Hippocampal formation (tissue), 2 donors: ENCODE measurements at places on chromosomes 6 and 20.

DNA sequence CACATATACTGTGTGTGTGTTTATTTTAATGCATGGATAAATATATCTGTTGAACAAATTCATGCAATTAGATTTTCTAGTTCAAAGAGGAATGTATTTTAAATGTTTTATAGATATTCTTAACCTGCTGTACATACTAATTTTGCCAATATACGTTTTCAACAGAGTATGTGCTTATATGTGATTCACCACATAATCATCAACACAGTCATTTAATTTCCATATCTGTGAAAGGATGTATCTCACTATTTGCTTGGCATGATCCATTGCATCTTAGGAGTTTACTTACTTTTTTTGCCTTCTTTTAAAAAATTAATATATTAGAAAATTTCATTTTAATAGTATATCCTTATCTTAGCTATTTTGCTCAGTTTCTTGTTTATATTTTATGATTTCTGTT is 902.3 kb upstream of the CITED2 start:
- DNase-seq = no peak

- no peak for DNase-seq
Observed at GRCh38 chr6:105570416-105570815, 167.5 kb upstream of the PREP start.

DNA sequence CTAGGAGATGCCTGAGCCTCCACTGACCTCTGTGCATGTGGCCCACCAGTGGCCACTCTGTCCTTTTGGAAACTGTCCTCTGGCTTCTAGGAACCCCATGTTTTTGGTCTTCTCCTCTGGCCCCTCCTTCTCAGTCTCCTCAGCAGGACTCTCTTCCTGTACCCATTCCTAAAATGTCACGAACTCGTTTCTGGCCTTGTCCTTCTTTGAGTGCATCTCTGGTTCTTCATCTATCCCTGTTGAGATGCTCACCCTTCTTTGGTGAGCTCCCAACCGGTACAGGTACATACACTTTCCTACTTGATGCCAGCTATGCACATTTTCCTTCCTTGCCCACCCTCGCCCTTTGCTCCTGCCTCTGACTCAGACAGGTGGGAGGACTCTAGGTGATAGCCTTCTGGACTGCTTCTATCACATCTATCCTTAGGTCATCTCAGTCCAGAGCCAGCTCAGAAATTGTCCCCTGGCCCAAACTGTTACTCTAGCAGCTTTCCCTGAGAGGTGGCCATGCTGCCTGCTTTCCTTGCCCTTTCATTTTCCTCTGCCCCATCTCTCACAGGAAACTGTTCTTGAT is 14.8 kb upstream of the NNAT start:
- no peak for DNase-seq

- DNase-seq = peak; percentile 86
Observed at GRCh38 chr20:45407783-45408645, at the start of gene DBNDD2. Gene DBNDD2 (plus strand): TSS chr20:45408289. CDS start chr20:45408468, 179 bp downstream.

GRCh38 chr20:24275946-24276705 is 193.3 kb upstream of the SYNDIG1 start:
- DNase-seq = no peak

DNA sequence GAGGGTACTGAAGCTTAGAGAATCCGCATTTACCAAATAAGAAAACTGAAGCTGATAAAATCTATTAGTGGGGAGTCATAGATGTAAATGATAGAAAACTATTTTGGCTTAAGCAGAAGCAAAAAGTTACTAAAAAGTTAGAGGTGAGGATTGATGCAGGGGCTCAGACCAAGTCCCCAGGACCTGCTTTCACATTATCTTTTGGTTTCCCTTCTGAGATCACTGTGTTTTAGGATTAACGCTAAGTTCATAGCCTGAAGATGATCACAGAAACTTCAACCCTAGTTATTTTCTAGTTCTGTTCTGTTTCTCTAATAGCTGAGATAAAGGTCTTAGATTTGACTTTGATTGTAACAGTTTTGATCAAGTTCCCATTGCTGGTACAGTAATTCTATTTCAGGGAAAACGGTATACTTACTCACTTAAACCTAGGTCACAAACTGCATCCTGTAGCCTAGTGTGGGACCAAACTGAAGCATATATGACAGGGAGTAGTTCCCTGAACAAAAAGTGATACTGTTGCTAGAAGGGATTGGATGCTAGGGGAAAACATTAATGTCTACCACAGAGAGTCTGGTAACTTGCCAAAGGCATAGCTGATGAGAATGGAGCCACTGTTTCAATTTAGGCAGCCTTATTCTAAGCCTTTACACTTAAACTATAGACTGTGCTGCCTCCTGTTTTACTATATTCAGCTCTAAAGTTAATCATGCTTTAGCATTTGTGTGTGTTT is 13.1 kb downstream of the CYB5R4 start:
- DNase-seq = peak; percentile 68

DNA sequence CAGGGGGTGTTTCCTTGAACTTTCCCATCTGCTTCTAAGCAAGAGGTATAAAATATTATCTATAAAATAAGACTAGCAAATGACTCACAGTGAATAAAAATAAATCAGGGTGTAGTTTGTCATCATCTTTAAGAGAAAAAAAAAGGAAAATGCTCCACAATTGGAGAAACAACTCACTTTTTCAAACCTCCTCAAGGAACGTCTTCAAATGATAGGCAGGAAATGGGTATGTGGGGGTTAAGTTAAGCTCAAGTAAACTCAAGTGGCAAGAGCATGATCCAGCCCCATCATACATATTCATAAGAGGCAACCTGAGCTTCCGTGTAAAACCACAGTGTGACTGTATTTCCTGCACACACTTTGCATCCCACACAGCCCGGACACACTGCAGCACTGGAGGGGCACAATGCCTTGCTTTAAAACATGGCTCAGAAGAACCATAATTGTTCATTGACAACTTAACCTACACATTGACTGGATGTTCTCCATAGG is 58.5 kb upstream of the CEP85L start:
- no peak for DNase-seq

- no peak for DNase-seq
Observed at GRCh38 chr20:35226884-35227681, 593 bp downstream of the MMP24 start.

DNA sequence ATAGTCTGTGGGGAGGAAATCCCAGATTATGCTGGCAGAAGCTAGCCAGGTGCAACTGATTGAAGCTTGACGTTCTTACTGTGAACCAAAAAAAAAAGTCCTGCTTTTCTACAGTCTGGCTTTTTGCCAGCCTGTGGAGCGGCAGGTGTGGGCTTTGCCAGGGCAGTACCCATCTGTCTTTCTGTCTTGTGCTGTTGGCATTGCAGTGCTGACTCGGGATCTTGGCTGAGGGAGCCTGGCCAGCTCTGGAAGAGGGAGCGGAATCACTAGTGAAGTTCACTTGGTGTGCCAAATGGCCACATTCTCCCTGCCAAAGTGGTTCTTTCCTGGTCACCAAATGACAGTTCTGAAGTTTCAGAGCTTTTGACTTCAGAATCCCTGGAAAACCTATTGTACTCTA is 5.0 kb downstream of the KIF3B start:
- DNase-seq = peak; percentile 6

DNA sequence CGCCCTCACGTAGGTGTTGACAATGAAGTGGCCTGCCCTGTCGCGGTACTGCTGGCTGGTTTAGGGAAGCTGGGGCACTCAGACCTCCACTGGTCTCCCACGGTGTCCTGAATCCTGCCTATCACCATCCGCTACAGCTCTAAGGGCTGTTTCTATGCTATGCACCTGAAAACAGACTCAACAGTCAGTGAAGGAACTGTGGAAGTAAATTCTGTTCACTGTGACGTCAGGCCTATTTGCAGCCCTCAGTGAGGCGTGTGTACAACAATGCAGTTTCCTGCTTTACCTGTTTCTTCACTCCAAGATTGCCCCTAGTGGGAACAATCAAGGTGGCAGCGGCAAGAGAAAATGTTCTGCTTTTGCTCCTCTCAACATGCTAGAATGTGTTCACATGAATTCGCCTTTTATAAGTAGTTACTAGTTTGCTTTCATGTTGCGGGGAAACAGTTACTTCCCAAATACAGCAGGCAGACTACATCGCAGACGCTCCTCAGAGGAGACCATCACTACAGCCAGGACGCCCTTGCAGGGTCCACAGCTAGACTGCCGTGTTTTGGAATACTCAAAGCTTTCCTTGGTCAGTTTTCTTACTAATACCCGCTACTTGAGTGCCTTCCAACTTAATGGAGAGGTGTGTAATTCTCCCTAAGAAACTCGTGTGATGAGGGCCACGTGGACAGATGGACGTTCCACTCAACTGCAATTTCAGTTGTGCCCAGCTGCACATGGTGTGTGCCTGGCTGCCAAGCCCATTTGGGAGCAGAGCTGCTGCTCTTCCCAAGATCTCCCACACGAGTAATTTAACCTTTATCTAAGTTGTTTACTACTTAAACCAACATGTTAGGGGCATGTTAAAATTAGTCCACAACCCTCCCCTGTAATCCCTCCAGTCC is 25.4 kb downstream of the DIDO1 start:
- no peak for DNase-seq

GRCh38 chr6:20800229-20800628 is 266.0 kb downstream of the CDKAL1 start:
- DNase-seq = no peak

DNA sequence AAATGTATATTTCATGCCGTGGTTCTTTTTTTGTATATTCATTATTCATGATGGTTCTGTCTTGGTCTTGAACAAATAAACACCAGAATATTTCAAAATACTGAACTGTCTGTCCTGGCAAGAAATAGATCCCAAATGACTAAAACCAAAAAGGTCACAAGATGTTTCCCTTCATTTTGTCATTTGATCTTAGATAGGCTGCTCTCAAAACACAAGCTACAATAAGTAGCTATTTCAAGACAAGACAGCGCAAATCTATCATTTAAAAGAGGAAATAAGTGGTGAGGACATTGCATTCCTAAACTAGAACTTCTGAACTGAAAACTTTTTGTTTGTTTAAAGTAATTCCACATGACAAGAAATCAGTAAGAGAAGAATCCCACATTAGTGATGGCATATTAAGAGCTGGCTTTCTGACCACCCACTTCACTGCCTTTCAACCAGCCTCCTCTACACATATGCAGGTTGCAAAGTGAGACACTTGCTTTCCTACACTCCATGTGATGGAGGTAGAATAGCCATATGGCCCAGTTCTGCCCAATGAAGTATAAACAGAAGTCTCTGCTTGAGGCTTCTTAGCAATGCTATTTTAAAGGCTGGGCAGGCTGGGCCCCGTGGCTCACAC is 54.4 kb upstream of the CCDC28A start:
- DNase-seq = no peak

GRCh38 chr6:35391240-35391968 is 49.0 kb downstream of the PPARD start:
- no peak for DNase-seq

- DNase-seq = no peak
Observed at GRCh38 chr6:36381502-36382389, 5.7 kb downstream of the ETV7 start.

GRCh38 chr6:156563714-156564113 is 213.5 kb upstream of the ARID1B start:
- no peak for DNase-seq

DNA sequence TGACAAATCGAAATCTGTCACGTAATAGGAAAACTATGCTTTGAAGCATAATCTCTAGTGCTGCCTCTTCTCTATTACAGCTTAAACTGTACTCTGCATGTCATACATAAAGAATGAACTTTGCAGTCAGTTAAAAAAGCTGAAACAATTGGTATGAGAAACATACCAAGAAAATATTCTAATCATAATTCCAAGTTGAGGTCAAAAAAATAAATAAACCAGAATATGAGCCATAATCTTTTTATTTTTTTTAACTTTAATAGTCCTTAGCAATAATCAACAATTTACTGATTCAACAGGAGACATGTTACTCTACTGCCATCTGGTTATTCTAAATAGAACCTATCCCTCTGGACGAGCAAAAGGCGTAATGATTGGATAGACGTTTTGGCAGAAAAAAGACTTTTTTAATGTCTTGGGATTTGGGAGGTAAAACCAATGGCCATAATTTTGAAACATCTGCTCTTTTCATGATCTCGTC is 224.4 kb upstream of the FLRT3 start:
- DNase-seq = no peak

DNA sequence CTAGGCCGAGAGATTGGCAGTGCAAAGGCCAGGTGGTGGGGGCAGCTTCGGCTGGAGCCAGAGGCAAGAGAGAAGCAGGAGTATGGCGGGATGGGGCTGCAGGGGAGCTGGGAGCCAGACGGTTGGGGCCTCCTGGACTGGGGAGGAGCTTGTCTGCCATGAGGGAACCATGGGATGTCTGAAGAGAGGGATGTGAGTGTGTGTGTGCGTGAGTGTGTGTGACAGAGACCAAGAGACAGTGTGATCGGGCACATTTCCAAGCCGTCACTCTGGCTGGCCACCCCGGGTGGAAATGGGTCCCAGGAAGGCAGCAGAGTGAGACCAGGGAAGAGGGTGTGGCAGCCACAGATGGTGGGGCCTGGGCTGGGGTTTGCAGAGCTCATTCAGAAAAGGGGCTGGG is 13.8 kb downstream of the PHACTR3 start:
- no peak for DNase-seq

DNA sequence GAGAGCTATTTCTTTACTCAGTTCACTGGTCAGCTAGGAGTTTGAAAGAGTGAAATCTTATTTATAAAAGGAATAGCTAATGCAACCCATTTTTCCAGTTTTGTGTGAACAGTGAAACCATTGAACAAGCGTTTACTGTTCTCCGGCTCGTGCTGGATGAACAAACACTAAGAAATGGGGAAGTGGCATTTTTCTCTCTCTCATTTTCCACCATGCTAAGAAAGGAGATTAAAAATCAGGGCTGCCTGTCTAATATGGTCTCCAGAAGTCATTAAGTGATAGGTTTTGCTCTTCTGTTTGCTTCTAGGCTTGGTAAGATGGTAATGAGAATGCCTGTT is 774 bp upstream of the SFT2D1 start:
- no peak for DNase-seq

- DNase-seq = no peak
Observed at GRCh38 chr6:95998133-95998532, 17.6 kb upstream of the FUT9 start.

DNA sequence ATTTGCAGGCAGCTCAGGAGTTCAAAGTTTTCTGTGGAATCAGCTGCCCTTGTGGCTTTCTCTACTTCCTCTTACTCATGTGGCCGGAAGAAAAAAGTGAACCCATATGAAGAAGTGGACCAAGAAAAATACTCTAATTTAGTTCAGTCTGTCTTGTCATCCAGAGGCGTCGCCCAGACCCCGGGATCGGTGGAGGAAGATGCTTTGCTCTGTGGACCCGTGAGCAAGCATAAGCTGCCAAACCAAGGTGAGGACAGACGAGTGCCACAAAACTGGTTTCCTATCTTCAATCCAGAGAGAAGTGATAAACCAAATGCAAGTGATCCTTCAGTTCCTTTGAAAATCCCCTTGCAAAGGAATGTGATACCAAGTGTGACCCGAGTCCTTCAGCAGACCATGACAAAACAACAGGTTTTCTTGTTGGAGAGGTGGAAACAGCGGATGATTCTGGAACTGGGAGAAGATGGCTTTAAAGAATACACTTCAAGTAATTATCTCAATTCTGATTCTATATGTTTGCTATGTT is 1.1 kb downstream of the MGME1 start:
- peak; percentile 47 for DNase-seq
